COLO829 (cell line): ENCODE measurements at places on chromosomes 5 and 9.

DNA sequence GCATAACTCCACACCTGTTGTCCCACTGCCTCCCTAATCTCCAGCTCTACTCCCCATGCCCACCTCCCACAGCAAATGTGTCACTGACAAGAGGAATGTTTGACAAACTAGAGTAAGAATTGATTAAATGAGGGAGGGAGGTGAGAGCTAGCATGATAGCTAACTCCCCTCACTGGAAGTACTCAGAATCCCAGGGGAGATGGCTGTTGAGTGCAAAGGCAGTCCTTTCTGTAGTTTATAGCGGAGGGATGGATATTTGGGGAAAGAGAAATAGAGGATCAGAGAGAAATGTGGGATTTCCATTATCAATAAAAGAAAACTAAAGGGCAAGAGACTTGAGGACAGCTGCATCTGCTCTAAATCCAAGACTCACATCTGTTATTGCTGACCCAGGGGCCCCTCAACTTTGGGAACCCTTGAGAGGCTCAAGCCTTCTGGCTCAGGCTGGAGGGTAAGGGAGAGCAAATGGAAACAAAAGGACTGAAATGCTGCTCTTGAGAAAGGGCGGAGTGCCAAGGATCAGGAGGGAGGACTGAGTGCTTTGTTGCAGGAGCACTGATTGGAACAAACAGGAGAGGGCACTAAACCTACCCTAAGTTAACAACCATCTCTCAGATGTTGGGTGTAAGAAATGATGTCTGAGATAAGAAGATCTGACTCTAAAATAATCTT is 372.1 kb downstream of the NTRK2 start:
- no peak for DNase-seq

- no peak for DNase-seq
Measured at GRCh38 chr5:172223901-172224873, 30.2 kb downstream of the EFCAB9 start.

DNA sequence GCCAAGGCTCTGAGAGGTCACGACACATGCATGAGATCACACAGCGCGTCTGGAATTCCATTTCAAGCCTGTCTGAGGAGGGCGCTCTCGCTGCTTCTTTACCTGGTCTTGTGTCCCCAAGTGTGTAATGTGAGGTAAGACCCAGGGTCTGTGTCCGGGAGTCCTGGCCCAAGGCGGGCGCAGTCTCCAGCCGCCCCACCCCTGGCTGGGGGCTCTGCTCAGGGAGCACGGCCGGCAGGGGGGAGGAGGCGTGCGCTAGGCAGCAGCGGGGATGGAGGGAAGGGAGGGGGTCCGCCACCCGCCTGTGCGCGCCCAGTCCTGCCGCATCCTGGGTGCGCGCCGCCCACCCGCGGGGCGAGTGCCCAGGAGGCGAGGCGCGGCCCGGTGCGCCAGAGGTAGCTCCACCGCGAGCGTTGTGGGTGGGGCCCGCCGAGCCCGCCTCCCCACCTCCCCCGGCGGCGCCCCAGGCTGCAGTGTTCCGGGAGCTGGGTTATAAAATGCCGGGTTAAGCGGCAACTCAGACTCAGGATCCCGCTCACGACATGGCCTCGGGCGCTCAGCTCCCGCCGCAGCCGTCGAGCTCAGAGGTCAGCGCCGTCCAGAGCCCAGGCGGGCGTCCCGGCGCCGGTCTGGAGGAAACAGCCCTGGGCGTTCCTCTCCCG is at the start of gene CCNI2:
Gene CCNI2, plus strand, starts transcription at position 473 of the 662 bp plus-strand sequence. Its CDS starts 70 bp downstream, at position 543.
- no peak for DNase-seq

DNA sequence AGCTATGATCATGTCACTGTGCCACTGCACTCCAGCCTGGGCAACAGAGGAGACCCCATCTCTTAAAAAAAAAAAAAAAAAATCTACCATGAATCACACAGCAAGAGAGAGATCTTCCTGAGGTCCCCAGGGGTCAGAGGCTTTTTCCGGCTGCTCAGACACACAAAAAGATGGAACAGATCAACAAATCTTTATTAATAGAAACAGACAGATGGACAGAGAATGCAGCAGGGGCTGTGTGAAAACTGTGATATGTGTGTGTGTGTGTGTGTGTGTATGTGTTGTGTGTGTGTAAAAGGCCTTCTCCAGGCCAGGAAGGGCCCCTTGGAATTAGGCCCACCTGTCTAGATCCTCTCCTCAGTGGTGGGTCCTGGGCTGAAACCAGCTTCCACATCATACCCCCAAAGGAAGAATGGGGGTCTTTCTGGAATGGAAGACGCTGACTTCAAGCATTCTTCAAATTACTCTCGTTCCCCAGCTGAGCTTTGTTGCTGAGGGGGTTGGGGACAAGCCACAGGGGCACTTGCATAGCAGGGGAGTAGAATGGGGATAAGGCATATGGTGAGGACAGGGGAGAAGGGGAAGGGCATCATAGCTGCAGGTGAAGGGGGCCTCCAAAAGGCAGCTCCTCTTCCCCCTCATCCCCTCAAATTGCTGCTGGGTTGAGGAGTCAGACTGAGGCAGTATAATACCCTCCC is 2.9 kb downstream of the SIGMAR1 start:
- no peak for DNase-seq

GRCh38 chr9:33158843-33159776 is 8.0 kb downstream of the B4GALT1 start:
- no peak for DNase-seq
